ENCODE measurements at places on chromosomes 13 and 19.

- DNase-seq: no peak
These were observed 783 bp upstream of the ZNF587B start for GRCh38 chr19:57829316-57829715.

DNA sequence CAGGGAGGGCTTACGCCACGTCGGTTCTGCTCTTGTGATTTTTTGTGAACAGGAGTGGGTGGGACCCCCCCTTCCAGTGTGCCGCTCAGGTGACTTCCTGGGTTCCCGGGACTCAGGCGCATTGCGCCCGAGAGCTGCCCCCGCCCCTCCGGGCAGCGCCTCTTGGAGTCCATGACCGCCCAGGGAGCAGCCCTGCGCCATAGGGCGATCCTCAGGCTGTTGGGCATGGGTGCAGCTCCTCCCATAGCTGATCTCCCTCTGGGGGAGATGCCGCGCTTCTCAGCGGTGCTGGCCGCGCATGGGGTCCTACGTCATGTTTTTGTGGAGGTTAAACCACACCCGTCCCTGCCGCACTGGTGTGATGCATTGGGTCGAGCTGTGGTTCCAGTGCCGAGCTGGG lies 7.9 kb upstream of the TMPRSS9 start:
- DNase-seq: no peak

DNA sequence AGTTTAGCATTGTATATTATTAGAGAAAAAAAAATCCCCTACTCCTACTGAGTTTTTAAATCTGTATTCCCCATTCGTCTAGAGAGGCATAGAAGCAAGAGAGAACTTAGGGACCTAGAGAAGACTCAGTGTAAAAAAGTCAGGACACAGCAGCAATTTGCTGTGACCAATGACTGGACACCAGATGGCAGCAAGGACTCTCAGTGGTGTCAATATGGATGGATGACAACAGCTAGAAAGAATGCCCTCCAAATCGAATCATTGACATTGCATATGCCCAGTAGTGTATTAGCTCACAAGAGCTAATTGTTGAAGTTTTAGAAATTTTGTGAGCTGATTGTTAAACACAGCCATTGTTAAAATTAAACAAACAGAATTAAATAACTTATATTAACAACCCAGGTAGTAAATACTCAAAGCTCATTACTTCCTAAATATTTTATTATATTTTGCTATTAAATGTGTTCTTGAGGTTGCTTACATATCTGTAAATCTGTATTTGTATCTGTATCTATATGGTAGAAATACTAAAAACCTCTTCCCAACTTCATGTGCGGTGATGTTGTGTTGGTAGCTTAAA lies 43.9 kb downstream of the SIAH3 start:
- DNase-seq: no peak

DNA sequence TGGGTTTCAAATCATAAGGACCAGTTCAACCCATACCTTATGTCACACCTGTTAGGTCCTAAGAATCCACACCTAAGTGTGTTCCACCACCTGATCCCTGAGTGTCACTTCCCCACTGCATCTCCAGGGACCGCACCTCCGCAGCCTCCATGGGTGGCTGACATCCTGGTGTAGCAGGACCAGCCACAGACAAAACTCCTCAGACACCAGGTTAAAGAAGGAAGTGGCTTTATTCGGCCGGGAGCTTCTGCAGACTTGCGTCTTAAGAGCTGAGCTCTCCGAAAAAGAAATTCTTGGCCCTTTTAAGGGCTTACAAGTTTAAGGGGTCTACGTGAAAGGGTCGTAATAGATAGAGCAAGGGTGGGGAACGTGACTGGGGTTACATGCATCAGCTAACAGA lies 509.9 kb downstream of the MYO16 start:
- DNase-seq: no peak

GRCh38 chr13:81394640-81395039 lies 1053.7 kb upstream of the SPRY2 start:
- no peak for DNase-seq

DNA sequence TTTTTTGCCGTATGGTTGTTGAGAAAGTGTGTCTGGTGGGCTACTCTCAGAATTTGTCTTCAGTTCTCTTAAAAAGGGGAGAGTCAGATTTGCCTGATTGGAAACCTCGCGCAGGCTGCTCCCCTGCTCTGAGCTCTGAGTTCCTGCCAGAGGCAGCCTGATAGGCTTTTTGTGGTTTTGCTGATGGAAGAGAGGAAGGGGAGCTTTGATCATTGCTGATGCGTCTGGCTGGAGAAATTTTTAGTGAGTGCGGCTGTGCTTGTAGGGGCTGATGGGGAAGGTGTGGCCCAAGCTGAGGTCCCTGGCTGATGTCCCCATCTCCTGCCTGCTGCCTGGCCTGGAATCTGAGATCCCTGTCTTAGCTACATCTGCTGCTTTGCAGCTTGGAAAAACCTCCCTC lies 2.8 kb downstream of the CHST8 start:
- no peak for DNase-seq

DNA sequence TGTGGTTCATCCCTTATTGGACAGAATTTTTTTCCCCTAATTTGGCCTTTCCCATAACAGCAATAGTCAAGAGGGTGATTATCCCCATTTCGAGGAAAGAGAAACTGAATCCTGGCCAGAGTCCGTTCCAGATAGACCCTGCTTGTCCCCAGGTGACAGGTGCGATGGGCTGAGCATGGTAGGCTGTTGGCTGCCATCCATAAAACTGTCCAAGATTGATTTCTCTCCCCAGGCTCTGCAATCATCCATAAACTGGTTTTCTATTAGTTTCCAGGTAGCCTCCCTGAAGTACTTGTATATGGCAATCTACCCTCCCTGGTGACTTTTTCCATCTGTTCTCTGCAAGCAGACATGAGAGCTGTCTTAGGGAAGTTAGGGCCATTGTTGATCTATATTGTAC lies 25.4 kb downstream of the SERP2 start:
- no peak for DNase-seq

- no peak for DNase-seq
These were observed 29.3 kb downstream of the GSX1 start for GRCh38 chr13:27821566-27821965.

- DNase-seq: no peak
These were observed 1.4 kb downstream of the ASPDH start for GRCh38 chr19:50512112-50512998.

GRCh38 chr13:106702505-106702904 lies 134.6 kb upstream of the ARGLU1 start:
- no peak for DNase-seq

GRCh38 chr19:58380037-58380661 lies 681 bp downstream of the ZNF837 start:
- DNase-seq: no peak

GRCh38 chr19:45852145-45852750 lies 10.7 kb downstream of the SYMPK start:
- no peak for DNase-seq

GRCh38 chr13:29716493-29716892 lies 121.0 kb upstream of the SLC7A1 start:
- DNase-seq: no peak

DNA sequence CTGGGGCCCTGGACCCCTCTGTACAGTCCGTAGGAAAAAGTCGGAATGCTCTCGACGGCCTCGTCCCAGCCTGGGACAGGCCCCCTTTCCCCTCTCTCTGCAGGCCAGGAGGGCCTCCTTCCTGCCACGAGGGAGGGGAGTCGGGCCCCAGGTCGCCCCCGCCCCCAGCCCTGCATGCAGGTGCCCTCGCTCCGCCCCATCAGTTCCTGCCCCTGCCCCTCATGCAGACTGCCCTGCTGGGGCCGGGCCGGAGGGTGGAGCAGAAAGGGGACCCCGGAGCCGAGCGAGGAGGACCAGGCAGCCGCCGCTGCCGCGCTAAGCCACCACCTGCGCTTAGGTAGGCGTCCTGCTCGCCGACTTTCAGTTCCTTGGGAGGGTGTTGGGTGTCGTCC lies 7.3 kb downstream of the LYL1 start:
- DNase-seq: no peak

DNA sequence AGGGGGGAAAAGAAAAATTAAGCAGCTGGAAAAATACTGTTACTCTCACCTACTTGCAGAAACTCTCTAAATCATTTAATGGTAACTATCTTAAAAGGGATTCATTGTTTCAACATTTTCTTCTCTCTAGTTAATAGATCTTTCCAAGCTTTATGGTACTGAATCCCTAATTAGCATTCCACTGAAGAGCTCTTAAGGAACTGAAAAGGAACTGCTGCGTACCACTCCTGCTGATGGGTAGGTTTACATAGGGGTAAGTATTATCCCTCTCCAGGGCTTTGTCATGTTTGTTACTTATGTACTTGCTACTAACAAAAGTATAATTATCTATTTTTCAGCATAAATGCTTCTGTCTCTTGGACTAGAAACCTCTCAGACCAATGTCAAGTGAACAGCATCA lies 12.5 kb downstream of the TEX30 start:
- DNase-seq: no peak

All from AG09319 (cell line).